Cardiac fibroblast (primary cell): ENCODE measurements at places on chromosomes 16 and 17.

- DNase-seq = no peak
Measured at GRCh38 chr16:13038591-13038990, 137.2 kb downstream of the SHISA9 start.

GRCh38 chr17:21288571-21289017 is 4.1 kb downstream of the MAP2K3 start:
- DNase-seq = no peak

- DNase-seq = peak; percentile 85
Measured at GRCh38 chr17:68054296-68054900, 18.9 kb downstream of the KPNA2 start.

DNA sequence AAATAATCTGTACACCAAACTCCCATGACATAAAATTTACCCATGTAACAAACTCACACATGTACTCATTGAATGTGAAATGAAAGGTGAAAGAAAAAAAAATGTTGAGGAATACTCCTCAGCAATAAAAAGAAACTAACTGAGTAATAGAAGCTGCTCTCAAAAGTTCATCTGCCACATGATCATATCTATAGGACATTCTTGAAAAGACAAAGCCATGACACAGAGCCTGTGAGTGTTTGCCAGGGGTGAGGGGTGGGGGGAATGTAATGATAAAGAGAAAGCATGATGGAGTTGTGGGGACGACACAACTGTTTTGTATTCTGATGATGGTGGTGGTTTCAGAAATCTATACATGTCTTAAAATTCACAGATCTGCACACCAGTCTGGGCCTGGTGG is 52.2 kb upstream of the TMC5 start:
- no peak for DNase-seq

DNA sequence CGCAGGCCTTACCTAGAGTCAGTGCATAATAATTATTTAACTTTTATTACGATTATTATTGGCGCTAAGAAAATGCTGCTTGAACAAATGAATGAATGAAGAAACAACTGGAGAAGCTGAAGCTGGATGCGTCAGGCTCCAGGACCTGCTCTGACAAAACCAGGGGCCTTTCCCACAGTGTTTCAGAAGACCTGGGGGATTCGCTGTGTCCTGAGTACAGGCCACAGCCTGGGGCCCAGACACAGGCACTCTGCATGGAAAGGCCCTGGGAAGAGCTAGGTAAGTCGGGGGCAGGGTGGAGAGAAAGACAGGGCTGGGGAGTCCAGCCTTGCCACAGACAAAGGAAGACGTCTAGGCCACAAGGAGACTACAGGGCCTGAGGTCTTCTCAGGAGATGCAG is 226.1 kb downstream of the ZNF423 start:
- DNase-seq = no peak
